GM13976 (cell line): ENCODE measurements at places on chromosomes 12 and 14.

DNA sequence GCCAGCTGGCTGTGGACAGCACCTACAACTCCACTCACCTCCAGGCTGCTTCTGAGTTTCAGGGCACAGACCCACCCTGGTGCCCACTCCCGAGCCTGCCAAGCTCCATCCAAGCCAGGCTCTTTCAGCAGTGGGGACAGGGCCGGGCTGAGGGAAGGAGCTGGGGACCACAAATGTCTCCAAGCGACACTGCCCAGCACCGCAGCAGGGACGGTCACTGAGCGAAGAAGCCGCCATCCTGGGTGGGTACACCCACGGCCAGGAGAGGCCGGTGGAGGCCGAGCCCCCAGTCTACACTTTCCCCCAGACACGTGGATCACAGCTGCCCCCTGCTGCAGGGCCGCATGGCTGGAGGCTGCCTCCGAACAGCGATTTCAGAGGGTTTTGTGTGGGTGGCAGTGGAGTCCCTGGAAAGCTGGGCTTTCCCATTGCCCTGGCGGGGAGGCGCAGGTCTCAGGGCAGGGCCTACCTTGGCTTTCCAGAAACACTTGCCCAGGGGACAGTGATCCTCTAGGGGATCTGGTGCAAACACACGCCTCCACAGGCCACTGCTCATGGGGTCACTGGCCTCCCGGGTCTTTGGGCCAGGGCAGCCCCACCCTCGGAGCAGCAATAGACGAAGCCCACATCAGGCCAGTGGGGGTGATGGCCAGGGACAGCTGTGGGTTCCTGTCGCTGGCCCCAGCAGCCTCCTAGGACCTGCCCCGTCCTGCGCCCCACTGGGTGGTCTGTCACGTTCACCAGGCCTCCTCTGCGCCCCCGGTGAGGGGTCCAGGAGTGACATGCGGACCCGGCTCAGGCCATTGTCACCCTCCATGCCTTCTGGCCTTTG lies 1.2 kb upstream of the GPR132 start:
- peak; percentile 63 for DNase-seq

GRCh38 chr12:14244876-14245669 lies 120.4 kb upstream of the ATF7IP start:
- no peak for DNase-seq

GRCh38 chr14:86038387-86039042 lies 508.6 kb downstream of the FLRT2 start:
- DNase-seq, result peak; percentile 2

- DNase-seq, result no peak
Measured at GRCh38 chr14:53355581-53356112, 202.5 kb upstream of the DDHD1 start.

GRCh38 chr14:35248476-35248788 lies 43.8 kb upstream of the PSMA6 start:
- DNase-seq, result no peak
